ENCODE measurements at places on chromosomes 11 and 22. TPM values are rescaled to one million over a fixed set of nuclear protein-coding genes. Genes with fewer than 3 reads are reported as not detected.

Gene C11orf52
- 14.6 TPM for total RNA-seq

Gene SOX10
- total RNA-seq: not detected

Gene RIC3
- total RNA-seq: 12.7 TPM

Gene ABCC8
- total RNA-seq: 4.9 TPM

Gene PPFIBP2
- 24.1 TPM for total RNA-seq

Gene UBQLNL
- 1.1 TPM for total RNA-seq

Gene C11orf86
- total RNA-seq: not detected

Data from lower lobe of right lung (tissue), 2 donors.